Placental pericyte (primary cell): ENCODE measurements at places on chromosomes 4 and X. TPM values are rescaled to one million over a fixed set of nuclear protein-coding genes. Genes with fewer than 3 reads are reported as not detected.

The GRPR gene
- total RNA-seq: 0.43 TPM in 1 of 2 replicates, not detected in the other

The EVC gene
- 38.3 and 64.7 TPM in 2 replicates for total RNA-seq

The PCSK1N gene
- total RNA-seq: not detected in 2 replicates

The CXorf49 gene
- not detected in 2 replicates for total RNA-seq

The AGA gene
- total RNA-seq: 35.4 and 57.1 TPM in 2 replicates

The GPR119 gene
- total RNA-seq: not detected in 2 replicates

The RBM46 gene
- 2.2 TPM in 1 of 2 replicates, not detected in the other for total RNA-seq

The USP53 gene
- total RNA-seq: 61.1 and 73.1 TPM in 2 replicates

The CT45A2 gene
- not detected in 2 replicates for total RNA-seq

The MAGT1 gene
- total RNA-seq: 107 and 297 TPM in 2 replicates

The SLIT2 gene
- total RNA-seq: 6.9 and 12.0 TPM in 2 replicates

The RAB39B gene
- 0.14 and 0.44 TPM in 2 replicates for total RNA-seq

The PDZD4 gene
- 0.14 TPM in 1 of 2 replicates, not detected in the other for total RNA-seq

The ACSL1 gene
- total RNA-seq: 25.1 and 26.7 TPM in 2 replicates

The TLL1 gene
- under 0.01 and 0.22 TPM in 2 replicates for total RNA-seq

The F11 gene
- not detected in 2 replicates for total RNA-seq

The ANTXR2 gene
- 278 and 388 TPM in 2 replicates for total RNA-seq

The PNMA5 gene
- not detected in 2 replicates for total RNA-seq

The ATP1B4 gene
- total RNA-seq: not detected in 2 replicates

The VEGFD gene
- total RNA-seq: 0.14 TPM in 1 of 2 replicates, not detected in the other
